ENCODE measurements at places on chromosomes 12 and 14. TPM values are rescaled to one million over a fixed set of nuclear protein-coding genes. Genes with fewer than 3 reads are reported as not detected.

CLEC4D gene
- not detected for total RNA-seq

RBM23 gene
- total RNA-seq: 68.7 TPM

- no peak for DNase-seq
- H3K27me3 ChIP-seq: no peaks in the 10 kb centered on the region
- H3K4me1 ChIP-seq: peaks cover 80% of the 10 kb centered on the region
- peak overlapping the region; percentile 23 for H3K4me3 ChIP-seq
Observed at GRCh38 chr12:26239852-26240815, 44.8 kb downstream of the SSPN start.

GRCh38 chr12:24797901-24798300, 151.0 kb downstream of the BCAT1 start:
- H3K27ac ChIP-seq: no peak overlapping the region
- no peaks in the 10 kb centered on the region for H3K27me3 ChIP-seq
- no peak overlapping the region for H3K4me3 ChIP-seq
- H3K4me1 ChIP-seq: no peaks in the 10 kb centered on the region
- DNase-seq: no peak

- no peaks in the 10 kb centered on the region for H3K27me3 ChIP-seq
- DNase-seq: no peak
- no peak overlapping the region for H3K4me3 ChIP-seq
Observed at GRCh38 chr12:94525951-94526350, 66.3 kb upstream of the CEP83 start.

FGF23 gene
- not detected for total RNA-seq

DNA sequence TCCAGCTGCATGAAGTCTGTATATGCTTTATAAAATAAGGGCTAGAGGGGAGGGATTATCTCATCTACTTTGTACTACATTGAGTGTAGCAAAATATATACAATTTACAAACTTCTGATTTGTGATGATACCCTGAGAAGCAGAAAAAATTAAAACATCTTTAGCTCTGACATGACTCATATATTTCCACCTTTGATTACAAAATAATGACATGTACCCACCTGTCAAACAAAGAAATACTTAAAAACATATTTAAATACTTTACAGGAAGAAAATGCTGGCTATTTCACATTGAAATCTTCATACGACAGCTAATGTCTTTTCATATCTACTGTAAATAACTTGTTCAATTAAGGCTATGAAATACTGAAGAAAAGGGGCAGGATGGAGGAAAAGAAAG, 3.3 kb downstream of the GPR135 start:
- no peak overlapping the region for H3K4me3 ChIP-seq
- no peak for DNase-seq
- no peaks in the 10 kb centered on the region for H3K4me1 ChIP-seq
- peaks cover 30% of the 10 kb centered on the region for H3K36me3 ChIP-seq
- H3K27ac ChIP-seq: no peak overlapping the region

ACSM4 gene
- not detected for total RNA-seq

DNA sequence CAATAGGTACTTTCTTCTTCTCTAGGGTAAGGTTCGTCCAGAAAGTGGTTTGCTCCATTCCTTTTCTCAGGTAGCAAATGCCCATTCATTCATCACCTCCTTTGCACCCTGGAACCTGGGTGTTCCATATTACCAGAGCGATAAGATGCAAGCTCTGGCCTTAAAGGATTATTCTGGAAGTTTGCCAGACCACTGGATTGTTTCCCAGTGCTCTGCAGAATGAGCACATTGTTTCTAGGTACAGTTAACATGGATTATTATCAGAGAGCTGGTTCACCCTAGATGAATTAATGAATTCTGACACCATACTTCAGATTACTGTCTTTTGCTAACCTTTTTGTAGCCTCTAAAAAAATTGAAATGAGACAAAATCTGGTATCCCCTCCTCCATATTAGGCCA, 170.9 kb upstream of the BMP4 start:
- no peaks in the 10 kb centered on the region for H3K4me1 ChIP-seq
- H3K36me3 ChIP-seq: no peaks in the 10 kb centered on the region
- no peak overlapping the region for H3K4me3 ChIP-seq
- H3K27me3 ChIP-seq: no peaks in the 10 kb centered on the region
- no peak for DNase-seq

- H3K36me3 ChIP-seq: no peaks in the 10 kb centered on the region
- no peak overlapping the region for H3K4me3 ChIP-seq
- DNase-seq: no peak
- peaks cover 5% of the 10 kb centered on the region for H3K4me1 ChIP-seq
- peak overlapping the region; percentile 49 for H3K27ac ChIP-seq
Observed at GRCh38 chr12:122123761-122124145, 45.2 kb downstream of the MLXIP start.

SRSF5 gene
- 385 TPM for total RNA-seq

GRCh38 chr12:98883231-98883630, 238.1 kb downstream of the APAF1 start:
- peaks cover 37% of the 10 kb centered on the region for H3K27me3 ChIP-seq
- no peak for DNase-seq
- no peaks in the 10 kb centered on the region for H3K4me1 ChIP-seq
- no peak overlapping the region for H3K4me3 ChIP-seq
- no peaks in the 10 kb centered on the region for H3K36me3 ChIP-seq
- H3K27ac ChIP-seq: no peak overlapping the region

GRCh38 chr14:68924186-68925158, 54.6 kb downstream of the ACTN1 start:
- H3K4me3 ChIP-seq: no peak overlapping the region
- H3K36me3 ChIP-seq: peaks cover 39% of the 10 kb centered on the region
- DNase-seq: peak; percentile 88

TNS2 gene
- 11.5 TPM for total RNA-seq

DNA sequence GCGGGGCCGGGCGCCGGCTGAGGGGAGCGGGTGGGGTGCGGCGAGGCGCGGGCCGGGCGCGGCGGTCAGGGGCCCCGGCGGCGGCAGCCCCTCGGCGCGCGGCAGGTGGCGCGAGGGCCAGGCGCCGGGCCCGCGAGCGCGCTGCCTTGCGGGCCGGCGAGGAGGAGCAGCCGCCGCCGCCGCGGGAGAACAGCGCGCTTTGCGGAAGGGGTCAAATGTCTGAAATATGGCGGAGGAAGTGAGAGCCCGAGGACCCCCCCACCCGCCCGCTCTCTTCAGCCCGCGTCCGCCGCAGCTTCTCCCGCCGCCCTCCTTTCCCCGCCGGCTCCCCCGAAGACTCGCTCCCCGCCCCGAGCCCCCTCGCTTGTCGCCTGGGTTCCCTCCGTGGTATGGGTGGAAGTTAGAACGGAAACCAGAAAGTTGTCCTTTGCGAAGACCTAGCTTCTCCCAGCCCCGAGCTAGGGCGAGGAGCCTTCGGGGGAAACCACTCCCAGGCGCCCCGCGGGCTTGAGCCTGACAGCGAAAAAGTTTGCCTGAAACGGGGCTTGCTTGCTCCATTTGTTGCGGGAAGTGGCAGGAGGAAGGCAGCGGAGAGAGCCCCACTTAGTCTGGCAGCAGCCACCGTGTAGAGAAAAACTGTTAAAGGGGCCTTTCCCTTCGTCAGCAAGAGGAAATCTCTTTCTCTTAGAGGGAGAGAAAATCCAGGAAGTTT, 551 bp downstream of the RAP1B start:
- peaks cover 25% of the 10 kb centered on the region for H3K4me1 ChIP-seq
- H3K36me3 ChIP-seq: peaks cover 5% of the 10 kb centered on the region
- DNase-seq: peak; percentile 46

DNA sequence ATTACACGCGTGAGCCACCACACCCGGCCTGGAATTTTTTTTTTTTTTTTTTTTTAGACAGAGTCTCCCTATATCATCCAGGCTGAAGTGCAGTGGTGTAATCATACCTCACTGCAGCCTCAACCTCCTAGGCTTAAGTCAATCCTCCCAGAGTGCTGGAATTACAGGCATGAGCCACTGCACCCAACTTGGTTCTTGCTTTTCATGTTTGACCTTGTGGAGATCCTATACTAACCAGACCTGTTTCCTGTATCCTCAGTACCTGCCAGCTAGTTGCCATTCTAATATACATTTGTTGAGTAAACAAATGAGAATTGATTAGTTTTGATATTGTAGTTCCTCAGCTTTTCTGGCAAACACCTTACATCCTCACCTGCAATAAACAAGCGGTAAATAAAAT, 3.2 kb upstream of the VSIG10 start:
- no peak overlapping the region for H3K4me3 ChIP-seq
- H3K27me3 ChIP-seq: no peaks in the 10 kb centered on the region
- peaks cover 9% of the 10 kb centered on the region for H3K4me1 ChIP-seq
- DNase-seq: no peak
- no peak overlapping the region for H3K27ac ChIP-seq
- H3K36me3 ChIP-seq: no peaks in the 10 kb centered on the region

GRCh38 chr12:24479131-24479530, 469.8 kb downstream of the BCAT1 start:
- DNase-seq: no peak
- no peak overlapping the region for H3K4me3 ChIP-seq
- no peaks in the 10 kb centered on the region for H3K36me3 ChIP-seq
- peaks cover 23% of the 10 kb centered on the region for H3K27me3 ChIP-seq
- no peaks in the 10 kb centered on the region for H3K4me1 ChIP-seq
- H3K27ac ChIP-seq: no peak overlapping the region

DNA sequence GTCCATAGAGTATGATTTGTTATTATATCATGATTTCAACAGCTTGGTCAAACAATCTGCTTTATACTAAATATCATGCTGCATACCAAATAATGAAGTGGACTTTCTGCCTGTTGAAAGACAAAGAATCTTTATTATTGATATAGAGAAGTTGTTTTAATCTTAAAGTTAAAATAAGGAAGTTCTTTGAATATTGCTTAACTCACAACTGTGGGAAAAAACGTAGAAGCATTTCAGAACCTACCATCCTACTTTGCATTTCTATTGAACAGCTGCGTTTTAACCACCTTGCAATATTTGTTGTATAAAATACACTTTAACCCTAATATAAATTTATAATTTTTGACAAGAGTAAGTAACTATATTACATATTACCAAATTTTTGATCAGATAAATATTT, 22.9 kb upstream of the ARL1 start:
- H3K27ac ChIP-seq: no peak overlapping the region
- H3K36me3 ChIP-seq: no peaks in the 10 kb centered on the region
- no peak overlapping the region for H3K4me3 ChIP-seq
- H3K27me3 ChIP-seq: no peaks in the 10 kb centered on the region

- no peak overlapping the region for H3K4me3 ChIP-seq
- H3K27ac ChIP-seq: peak overlapping the region; percentile 98
- H3K36me3 ChIP-seq: no peaks in the 10 kb centered on the region
Observed at GRCh38 chr12:62783881-62784280, 151.1 kb downstream of the PPM1H start.

GRCh38 chr14:98926146-98926545, 345.9 kb downstream of the BCL11B start:
- no peak overlapping the region for H3K27ac ChIP-seq
- DNase-seq: no peak
- no peaks in the 10 kb centered on the region for H3K4me1 ChIP-seq
- H3K27me3 ChIP-seq: peaks cover 16% of the 10 kb centered on the region
- no peak overlapping the region for H3K4me3 ChIP-seq
- no peaks in the 10 kb centered on the region for H3K36me3 ChIP-seq

DNA sequence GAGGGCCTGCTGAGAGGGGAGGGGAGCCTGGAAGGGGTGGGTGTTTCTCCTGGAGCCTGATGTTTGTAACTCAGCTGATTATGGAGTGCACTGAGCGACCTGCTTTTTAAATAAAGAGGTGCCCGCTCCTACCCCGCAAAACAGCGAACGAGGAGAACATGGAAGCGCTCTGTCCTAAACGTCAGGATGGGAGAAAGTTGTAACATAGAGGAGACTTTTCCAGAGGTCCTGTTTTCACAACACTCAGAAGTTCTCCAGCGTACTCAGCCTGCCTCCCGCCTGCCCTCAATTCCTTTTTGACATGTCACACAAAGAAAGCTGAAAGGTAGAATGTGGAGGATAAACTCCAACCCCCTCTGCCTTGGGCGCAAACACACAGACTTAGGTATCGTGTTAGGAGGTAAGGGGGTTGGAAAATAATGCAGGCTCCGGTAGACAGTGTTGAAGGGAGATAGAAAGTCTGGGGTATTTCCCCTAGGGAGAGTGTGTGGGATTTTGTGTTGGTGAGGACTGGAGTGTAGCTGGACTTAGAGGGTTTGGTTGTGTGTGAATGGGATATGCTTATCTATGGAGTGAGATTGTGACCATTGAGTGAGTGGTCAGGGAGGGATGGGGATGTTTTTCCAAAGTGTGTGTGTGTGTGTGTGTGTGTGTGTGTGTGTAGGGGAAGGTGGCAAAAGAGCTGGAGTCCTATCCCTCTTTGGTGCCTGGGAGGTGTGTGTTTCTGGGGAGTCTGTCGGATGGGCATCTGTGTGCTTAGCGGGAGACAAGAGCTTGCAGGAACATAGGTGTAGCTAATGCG, 2.1 kb downstream of the NTF3 start:
- no peak overlapping the region for H3K27ac ChIP-seq
- no peak for DNase-seq
- peaks cover 29% of the 10 kb centered on the region for H3K27me3 ChIP-seq
- no peak overlapping the region for H3K4me3 ChIP-seq
- no peaks in the 10 kb centered on the region for H3K36me3 ChIP-seq
- H3K4me1 ChIP-seq: no peaks in the 10 kb centered on the region

- no peak overlapping the region for H3K4me3 ChIP-seq
- no peaks in the 10 kb centered on the region for H3K27me3 ChIP-seq
Observed at GRCh38 chr12:126506426-126507182, 1441.4 kb downstream of the AACS start.

DNA sequence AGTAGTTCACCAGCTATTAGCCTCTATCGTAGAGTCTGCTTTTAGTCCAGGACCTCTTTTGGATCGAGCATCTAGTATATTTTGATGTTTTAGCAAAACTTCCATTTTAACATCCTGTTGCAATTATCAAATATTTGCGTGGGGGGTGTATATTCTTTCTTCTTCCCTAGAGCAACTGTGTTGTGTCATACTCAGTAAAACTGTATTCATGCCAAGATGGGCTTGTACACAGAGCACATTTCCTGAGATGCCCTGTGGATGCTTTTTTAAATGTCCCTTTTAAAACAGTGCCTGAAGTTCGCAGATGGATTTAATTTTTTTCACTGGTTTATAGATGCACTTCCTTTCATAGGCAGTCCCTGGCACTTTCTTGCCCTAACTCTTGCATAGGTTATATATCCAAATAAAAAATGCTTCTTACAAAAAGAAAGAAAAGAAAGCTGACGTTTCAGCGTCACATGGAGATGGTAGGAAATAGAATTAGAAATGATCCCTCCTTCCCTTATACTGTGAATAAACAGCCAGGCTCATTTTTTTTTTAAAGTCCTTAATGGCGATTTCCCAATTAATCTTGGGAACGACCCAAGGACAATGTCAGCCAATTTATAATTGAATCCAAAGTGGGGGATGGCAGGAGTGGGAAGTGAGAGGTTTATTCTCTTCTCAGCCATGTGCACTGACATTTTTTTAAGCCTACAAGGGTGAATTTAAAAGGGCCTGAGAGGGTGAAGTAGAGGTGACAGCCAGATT, 247.0 kb downstream of the SLC41A2 start:
- H3K27me3 ChIP-seq: no peaks in the 10 kb centered on the region
- no peak overlapping the region for H3K4me3 ChIP-seq
- no peak for DNase-seq
- H3K4me1 ChIP-seq: no peaks in the 10 kb centered on the region
- H3K27ac ChIP-seq: no peak overlapping the region

GRCh38 chr14:85538636-85539035, 8.7 kb downstream of the FLRT2 start:
- H3K36me3 ChIP-seq: no peaks in the 10 kb centered on the region
- no peaks in the 10 kb centered on the region for H3K4me1 ChIP-seq
- no peak overlapping the region for H3K4me3 ChIP-seq
- H3K27ac ChIP-seq: no peak overlapping the region
- no peaks in the 10 kb centered on the region for H3K27me3 ChIP-seq
- DNase-seq: no peak
